ENCODE measurements at places on chromosomes 3 and 15.

DNA sequence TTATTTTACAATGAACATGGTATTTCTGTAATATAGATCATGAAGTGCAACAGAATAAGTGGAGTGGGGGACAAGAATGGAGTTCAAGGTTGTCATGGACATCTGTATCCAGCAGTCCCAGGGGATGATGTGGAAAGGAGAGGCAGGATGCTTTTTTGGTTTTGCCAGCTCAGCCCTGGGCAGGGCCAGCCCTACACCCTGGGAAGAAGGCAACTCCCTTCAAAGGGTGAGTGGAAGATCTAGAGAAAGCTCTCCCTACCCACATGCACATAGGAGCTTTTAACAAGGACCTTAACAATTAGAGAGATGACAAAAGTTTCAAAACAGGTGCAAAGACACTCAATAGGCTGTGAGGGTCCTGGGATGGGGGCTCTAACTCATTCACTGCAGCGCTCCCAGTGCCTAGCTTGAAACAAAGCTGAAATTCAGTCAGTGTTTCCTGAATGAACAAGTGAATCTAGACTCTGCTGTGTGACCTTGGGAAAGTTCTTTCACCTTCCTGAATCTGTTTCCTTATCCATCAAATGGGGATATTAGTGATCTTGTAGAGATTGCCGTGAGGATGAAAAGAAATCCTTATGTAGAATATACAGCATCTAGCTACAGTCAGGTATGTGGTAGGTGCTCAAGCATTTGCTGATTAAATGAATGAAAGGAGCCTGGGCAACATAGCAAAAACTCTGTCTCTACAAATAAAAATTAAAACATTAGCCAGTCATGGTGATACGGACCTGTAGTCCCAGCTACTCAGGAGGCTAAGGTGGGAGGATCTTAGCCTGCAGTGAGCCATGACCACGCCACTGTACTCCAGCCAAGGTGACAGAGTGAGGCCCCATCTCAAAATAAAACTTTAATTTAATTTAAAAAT lies 14.3 kb downstream of the BHLHE40 start:
- no peak for DNase-seq

DNA sequence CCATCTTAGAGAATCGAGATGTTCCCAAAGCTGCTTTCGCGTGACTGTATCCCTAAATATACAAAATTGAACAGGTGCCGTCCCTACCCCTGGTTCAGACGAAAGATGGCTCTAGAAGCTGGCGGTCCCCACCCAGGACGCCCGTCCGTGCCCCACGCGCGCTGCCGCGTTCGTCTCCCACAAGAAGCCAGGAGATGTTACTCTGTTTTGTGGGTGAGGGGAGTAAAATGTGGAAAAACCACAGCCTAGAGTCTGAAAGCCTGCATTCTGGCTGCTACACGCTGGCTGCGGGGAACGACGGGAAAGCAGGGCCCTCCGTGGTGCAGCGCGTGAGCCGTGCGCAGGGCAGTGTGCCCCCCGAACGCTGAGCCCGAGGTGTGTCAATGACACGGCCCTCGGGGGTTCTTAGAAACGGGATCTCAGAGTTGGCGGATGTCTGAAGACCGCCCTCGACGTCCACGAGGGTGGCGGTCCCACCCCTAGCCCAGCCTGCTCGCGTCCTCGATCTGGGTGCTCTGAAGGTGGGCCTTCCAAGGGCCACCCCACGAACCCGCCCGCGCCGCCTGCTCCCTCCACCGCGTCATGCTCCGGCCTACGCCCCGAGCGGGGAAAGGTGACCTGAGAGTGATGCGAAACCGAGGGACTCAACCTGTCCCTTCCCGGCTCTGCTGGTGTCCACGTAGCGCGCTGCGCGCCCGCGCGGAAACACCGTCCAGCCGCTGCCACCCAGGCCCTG lies 95.6 kb downstream of the OCA2 start:
- no peak for DNase-seq

GRCh38 chr15:50246631-50247030 lies 18.9 kb downstream of the HDC start:
- no peak for DNase-seq

- DNase-seq: no peak
Measured at GRCh38 chr3:172629470-172629869, 81.4 kb downstream of the NCEH1 start.

- no peak for DNase-seq
Measured at GRCh38 chr3:63056932-63057331, 181.7 kb upstream of the CADPS start.

GRCh38 chr3:71207632-71208031 lies 375.9 kb downstream of the FOXP1 start:
- DNase-seq: no peak

DNA sequence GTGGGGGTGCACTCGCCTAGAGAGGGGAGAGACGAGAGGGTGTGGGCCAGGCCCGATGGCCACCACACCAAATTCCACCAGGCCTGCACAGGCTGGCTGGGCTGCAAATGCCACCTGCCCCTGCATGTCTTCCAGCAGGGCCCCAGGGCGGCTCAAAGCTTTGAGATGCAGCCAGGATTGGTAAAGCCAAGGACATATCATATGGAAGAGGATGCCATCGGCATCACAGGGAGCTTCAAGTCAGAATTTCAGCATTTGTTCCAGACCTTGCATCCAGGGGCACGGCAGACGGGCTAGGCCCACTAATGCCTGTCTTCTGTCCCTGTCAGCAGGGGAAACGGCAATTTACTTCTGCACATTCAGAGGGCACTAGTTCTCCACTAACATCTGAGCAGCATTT lies 97.8 kb downstream of the NUP210 start:
- no peak for DNase-seq

- no peak for DNase-seq
Measured at GRCh38 chr3:58884453-58884852, 165.4 kb downstream of the CFAP20DC start.
